ENCODE measurements at places on chromosomes 2 and 18. TPM values are rescaled to one million over a fixed set of nuclear protein-coding genes. Genes with fewer than 3 reads are reported as not detected.

The RGPD4 gene
- not detected for total RNA-seq

The WDFY1 gene
- 75.8 TPM for total RNA-seq

The TXNDC2 gene
- total RNA-seq = not detected

The RAB17 gene
- 0.49 TPM for total RNA-seq

The ARID5A gene
- 14.7 TPM for total RNA-seq
